ENCODE measurements at places on chromosomes 3 and 15.

- DNase-seq = peak; percentile 6
Measured at GRCh38 chr3:145557405-145557804, 603.6 kb downstream of the PLOD2 start.

DNA sequence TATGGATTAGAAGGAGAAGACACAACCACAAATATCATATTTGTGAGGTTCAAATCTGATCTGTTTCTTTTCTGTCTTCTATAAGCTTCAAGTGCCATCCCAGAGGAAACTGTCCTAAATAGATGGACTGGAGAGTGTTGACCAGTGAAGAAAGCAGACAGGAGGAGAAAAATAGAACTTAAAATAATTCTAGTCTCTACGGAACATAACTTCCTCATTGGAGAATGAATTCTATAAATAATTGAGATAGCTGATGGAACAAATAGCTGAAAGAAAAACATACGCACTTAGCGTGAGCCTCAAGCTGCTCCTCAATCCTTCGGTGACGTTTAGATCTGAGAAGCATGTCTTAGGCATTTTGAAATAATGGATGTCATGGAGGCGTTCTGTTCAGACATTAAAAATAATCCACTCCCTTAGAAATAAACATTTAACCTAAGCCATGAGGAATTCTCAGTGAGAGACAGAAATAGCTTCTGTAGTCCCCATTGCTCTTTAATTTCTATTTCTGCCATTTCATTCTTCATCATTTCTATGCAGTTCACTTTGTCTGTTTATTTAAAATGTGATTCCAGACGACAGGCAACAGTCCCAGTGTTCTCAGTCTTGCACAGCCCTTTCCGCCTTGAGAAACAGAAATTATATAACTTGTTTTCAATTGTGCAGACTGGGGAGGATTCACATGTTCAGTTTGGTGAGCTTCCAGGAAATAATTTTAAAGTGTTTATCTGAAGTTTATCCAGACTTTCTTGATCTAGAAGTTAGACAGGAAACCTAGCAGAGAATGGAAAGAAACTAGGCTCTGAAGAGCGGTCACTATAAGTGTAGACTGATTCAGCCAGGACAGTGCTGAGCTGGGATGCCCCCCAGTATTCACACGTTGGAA is 97.3 kb downstream of the NR1D2 start:
- DNase-seq = peak; percentile 35

- no peak for DNase-seq
Measured at GRCh38 chr3:173009410-173009809, 131.6 kb downstream of the SPATA16 start.

DNA sequence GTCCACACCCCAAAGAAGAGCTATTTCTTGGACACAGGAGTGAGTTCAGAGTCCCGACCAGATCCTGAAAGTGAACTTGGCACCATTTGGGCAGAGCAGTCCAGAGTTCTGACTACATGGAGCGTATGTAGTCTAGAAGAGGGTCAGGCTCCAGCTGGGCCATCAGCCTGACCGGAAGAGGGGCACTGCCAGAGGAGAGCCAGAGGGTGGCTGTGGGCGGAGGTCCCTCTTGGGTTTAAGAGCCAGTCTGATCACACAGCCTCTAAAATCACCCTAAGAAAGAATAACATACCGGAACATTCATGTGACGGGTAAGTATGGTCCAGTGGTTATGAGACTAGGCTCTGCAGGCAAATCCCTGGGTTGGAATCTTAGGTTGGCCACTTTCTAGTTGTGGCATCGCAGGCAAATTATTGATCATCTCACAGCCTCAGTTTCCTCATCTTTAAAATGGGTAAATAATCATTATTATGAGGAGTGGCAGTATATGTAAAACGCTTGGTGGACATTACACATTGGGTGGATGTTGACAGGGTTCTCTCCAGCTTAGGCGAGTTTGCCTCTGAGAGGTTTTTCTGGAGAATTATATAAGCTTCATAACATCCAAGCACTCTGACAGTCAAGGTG is 2.1 kb upstream of the RAP2B start:
- DNase-seq = no peak

DNA sequence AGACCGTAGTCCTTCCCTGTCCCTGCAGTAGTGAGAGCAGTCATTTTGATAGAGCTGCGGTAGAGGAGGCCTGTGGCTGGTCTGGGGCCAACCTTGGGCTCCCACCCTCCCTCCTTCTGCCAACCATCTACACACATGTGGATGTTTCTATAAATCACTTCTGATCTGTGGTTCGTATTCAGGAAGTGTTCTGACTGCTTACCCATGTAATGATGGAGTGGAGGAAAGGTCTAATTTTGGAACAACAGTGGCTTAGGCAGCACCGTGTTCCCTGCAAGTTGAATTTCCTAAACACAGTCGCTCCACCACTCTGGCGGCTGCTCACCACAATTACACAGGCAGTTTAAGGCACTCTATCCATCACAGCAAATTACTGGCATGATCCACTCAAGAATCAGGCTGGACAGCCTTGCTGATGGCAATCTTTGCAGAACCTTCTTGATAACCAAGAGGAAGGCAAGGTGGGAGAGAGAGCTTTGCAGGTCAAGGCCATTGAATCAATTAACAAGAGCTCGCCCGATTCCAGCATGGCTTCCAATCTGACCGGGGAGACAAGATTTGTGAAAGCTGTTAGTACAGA is 104.7 kb upstream of the VEPH1 start:
- DNase-seq = no peak

DNA sequence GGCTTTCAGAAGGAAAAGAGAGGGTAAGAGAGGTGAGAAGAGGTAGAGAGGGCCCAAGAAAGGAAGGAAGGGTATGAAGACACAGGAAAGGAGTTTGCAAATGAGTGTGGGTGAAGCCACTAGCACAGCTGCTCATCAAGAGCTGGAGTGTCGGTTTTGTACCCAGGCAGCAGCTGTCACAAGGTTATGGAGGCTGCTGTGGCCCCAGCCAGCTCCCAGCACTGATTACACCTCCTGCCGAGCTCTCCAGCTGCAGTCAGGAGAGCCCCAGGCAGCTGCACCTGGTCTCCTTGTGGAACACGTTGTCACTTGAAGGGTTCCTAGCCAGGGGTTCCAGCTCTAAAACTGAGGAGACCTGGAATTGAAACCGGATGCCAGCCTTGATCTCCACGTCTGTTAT is 60.4 kb upstream of the CHD2 start:
- DNase-seq = no peak

- DNase-seq = no peak
Measured at GRCh38 chr3:79085171-79085570, 682.6 kb downstream of the ROBO1 start.

- DNase-seq = no peak
Measured at GRCh38 chr3:185582236-185582635, 3.9 kb upstream of the SENP2 start.

- DNase-seq = no peak
Measured at GRCh38 chr15:79472446-79472845, 40.3 kb downstream of the MINAR1 start.

GRCh38 chr3:65268426-65268825 is 580.6 kb upstream of the ADAMTS9 start:
- DNase-seq = no peak

DNA sequence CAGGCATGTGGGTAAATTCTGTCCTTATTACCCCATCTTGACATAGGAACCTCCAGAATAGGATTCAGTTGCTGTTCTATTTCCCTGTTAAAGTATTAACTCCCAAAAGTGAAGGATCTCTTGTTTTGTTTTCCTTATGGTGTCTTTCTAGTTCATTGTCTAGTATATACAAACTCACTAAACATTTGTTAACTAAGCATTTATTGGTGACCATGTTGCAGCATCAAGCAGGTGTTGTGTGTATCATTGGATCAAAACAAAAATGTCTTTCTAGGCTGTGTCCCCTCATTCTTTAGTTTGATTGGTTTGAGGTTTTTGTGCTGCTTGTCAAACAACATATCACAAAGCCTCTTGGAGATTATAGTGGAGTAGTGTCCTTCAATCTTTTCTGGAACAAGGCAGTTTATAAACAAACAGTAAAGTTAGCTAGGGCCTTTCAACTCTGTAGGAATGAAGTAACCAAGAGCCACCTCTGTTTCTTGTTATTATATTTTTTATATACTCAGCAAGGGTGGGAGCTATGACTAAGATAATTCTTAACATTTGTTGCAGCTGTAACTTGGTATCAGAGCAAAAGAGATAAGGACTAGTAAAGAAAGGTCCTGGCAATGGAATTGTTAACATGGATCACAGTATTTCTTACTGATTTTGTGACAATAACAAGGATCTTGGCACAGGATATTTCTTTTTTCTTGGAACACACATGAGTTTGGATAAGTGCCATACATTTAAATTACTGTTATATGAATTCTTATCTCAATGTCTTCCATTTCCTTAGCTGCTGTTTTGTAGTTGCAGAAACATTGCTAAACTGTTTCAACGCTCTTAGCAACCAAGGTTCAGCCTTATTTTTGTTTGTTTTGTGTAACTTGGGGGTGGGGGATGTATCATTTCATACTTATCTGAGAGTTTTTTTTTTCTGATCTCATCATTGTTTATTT is 49.3 kb downstream of the TMOD3 start:
- DNase-seq = no peak

- DNase-seq = no peak
Measured at GRCh38 chr15:67758619-67759300, 66.5 kb upstream of the SKOR1 start.

- DNase-seq = no peak
Measured at GRCh38 chr3:159401069-159401468, 587.6 kb upstream of the IL12A start.

- no peak for DNase-seq
Measured at GRCh38 chr3:127547761-127548605, 42.5 kb downstream of the TPRA1 start.

All from BJ (cell line).